Calu3 (cell line): ENCODE measurements at places on chromosomes 6 and 20. TPM values are rescaled to one million over a fixed set of nuclear protein-coding genes. Genes with fewer than 3 reads are reported as not detected.

DNA sequence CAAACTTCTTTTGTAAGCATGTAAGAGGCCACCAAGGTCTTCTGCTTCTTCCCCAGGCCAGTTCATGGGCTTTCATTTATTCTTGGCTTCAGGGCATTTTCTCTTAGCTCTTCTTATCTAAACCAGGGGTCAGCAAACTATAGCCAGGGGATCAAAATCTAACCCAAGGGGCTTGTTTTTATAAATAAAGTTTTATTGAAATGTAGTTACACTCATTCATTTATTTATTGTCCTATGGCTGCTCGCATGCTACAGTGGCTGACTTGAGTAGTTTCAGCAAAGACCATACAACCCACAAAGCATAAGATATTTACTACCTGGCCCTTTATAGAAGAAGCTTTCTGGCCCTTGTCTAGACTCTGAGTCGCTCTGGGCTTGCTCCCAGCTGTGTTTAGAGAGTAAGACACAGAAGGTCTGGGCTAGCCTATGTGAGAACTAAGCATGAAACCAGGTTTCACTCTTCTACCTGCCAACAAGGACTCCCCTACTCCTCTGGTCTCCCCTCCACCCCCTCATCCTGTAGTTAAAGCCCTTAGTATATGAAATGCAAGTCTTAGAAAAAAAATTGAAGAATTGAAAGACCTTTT is 43.2 kb downstream of the KHDC1L start:
- H3K27ac ChIP-seq: no peak overlapping the region
- H3K27me3 ChIP-seq: peaks cover 26% of the 10 kb centered on the region
- H3K4me1 ChIP-seq: no peaks in the 10 kb centered on the region
- H3K4me3 ChIP-seq: no peak overlapping the region
- no peak for DNase-seq

DNA sequence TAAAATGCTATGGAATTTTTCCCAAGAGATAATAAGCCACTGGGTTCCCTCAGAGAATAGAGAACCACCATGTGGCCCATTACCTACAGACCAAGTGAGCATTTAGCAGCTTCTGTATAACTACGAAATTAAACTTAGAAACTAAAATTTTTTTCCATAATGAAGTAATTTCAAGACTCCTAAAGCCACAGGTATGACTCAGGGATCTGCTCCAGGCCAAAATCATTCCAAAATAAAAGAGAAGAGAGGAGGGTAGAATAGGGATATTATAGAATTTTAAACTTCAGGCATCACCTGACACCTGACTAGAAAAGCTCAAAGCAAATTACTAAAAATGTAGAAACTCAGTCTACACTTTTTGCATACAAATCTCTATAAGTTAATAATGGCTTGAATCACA is 108.9 kb upstream of the DST start:
- no peak overlapping the region for H3K4me3 ChIP-seq
- peaks cover 10% of the 10 kb centered on the region for H3K36me3 ChIP-seq
- peaks cover 78% of the 10 kb centered on the region for H3K4me1 ChIP-seq

GRCh38 chr20:62702895-62703852 is 5.5 kb upstream of the NTSR1 start:
- peak overlapping the region; percentile 9 for H3K4me3 ChIP-seq
- H3K36me3 ChIP-seq: peaks cover 17% of the 10 kb centered on the region
- peaks cover 49% of the 10 kb centered on the region for H3K27me3 ChIP-seq
- peak; percentile 73 for DNase-seq
- H3K4me1 ChIP-seq: peaks cover 30% of the 10 kb centered on the region

DNA sequence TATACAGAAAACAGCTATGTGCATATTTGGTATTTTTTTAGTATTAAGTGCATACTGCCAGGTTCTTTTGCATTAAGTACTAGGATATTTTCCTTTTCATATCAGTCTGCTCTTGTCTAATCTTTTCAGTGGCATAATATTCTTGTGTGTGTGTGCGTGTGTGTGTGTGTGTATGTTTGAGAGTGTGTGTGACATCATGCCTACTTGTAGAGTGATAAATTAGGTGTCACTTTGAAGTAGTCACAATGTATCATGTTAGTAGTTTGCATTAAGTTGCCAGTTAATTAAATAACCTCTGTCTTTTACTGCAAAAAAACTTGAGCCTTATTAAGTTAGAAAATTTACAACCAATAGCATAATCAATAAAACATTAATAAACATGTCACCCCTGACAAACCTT is 65.3 kb downstream of the CD83 start:
- no peak overlapping the region for H3K27ac ChIP-seq
- H3K27me3 ChIP-seq: no peaks in the 10 kb centered on the region
- no peaks in the 10 kb centered on the region for H3K4me1 ChIP-seq
- no peak overlapping the region for H3K4me3 ChIP-seq
- DNase-seq: no peak
- no peaks in the 10 kb centered on the region for H3K36me3 ChIP-seq

DNA sequence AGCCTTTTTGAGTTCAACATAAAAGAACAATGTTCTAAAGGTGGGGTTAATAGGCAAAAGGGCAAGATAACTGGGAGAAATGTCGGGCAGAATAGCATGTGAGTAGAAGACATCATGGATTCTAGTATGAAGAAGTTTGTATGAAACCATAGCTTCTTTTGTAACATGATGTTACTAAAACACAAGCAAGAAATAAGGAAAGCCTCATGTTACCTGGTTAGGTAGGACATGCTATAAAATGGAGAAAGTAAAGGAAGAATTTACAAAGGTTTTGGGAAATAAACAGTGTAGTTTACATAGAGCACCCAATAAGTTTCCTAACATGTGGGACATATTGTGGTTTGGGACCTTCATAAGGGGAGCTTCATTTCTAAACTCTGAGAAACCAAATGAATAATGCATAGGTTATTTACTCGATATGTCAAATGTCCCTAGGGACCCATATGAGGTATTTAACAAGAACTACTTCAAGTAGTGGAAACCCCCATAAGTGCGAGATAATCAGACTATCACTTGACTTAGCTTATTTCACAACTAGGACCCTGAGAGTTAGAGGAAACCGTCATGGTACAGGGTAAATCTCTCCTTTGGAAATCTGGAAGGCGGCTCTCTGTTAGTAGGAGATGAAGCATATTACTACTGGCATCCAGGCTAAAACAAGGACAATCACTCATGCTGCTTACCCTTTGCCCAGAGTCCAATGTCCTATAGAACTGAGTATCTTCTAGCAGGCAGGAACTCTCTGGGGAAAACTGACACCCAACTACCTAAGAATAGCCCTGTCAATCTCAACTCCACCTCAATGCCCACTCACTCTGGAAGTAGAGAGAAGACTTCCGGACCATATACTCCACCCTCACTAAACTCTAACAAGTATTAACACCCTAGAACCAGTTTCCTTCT is 57.5 kb downstream of the ILRUN start:
- H3K4me3 ChIP-seq: no peak overlapping the region
- peaks cover 22% of the 10 kb centered on the region for H3K4me1 ChIP-seq
- H3K27ac ChIP-seq: peak overlapping the region; percentile 0
- H3K36me3 ChIP-seq: peaks cover 13% of the 10 kb centered on the region

GRCh38 chr20:54099894-54100293 is 29.5 kb upstream of the BCAS1 start:
- no peak overlapping the region for H3K4me3 ChIP-seq
- H3K27ac ChIP-seq: peak overlapping the region; percentile 30
- no peaks in the 10 kb centered on the region for H3K36me3 ChIP-seq
- peaks cover 65% of the 10 kb centered on the region for H3K4me1 ChIP-seq

DNA sequence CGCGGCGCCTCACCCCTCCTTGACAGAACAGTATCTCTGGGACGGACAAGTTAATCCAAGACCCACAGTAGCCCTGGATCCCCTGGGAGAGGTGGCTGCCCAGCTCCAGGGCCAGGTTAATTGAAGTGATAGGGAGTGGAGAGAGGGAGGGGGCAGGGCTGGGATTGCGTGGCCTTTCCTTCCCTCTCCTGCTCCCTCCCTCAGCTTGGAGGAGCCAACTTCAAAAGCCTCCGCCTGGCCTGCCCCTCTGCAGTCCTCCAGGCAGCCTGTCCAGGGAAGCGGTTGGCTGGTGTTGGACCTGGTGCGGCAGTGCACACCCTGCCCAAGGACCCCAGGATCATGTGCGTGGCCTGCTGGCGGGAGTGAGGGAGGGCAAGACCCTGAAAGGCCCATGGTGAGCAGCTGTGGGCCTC is at the start of gene C20orf204:
C20orf204 (plus strand) TSS at position 250 of the 413 bp plus-strand sequence; CDS start at position 392, 142 bp downstream.
- peaks cover 83% of the 10 kb centered on the region for H3K36me3 ChIP-seq
- H3K27ac ChIP-seq: no peak within 1 kb of the TSS
- H3K27me3 ChIP-seq: peaks cover 26% of the 10 kb centered on the region
- no peak within 1 kb of the TSS for H3K4me3 ChIP-seq

DNA sequence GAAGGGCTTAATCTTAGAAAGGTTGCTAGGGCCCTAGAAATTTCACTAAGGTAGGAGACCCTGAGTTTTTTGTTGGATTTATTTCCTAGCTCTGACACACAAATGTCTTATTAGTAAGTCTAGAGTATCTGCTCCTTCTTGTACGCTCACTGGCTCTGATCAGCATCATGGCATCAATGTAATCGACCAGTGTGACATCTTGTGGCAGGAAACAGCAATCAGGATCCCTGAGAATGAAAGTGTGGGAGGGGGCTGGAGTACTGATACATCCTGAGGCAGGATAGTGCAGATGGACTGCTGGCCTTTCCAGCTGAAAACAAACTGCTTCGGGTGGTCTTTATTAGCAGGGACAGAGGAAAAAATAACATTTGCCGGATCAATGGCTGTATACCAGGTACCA is 10.0 kb upstream of the CST7 start:
- no peak for DNase-seq
- no peak overlapping the region for H3K4me3 ChIP-seq
- no peaks in the 10 kb centered on the region for H3K36me3 ChIP-seq
- no peaks in the 10 kb centered on the region for H3K4me1 ChIP-seq
- H3K27ac ChIP-seq: no peak overlapping the region

The TP53TG5 gene
- 0.52 and 0.88 TPM in 2 replicates for total RNA-seq

The UBR2 gene
- 32.4 and 32.9 TPM in 2 replicates for total RNA-seq

The HFE gene
- total RNA-seq: 24.9 and 27.1 TPM in 2 replicates

The CAP2 gene
- 14.6 and 15.7 TPM in 2 replicates for total RNA-seq

The NKAIN2 gene
- total RNA-seq: not detected in 2 replicates
